Foreskin keratinocyte (primary cell): ENCODE measurements at places on chromosomes 11 and 22.
A peak's percentile ranks its signal among the peaks of the same experiment; 100 is the strongest.

DNA sequence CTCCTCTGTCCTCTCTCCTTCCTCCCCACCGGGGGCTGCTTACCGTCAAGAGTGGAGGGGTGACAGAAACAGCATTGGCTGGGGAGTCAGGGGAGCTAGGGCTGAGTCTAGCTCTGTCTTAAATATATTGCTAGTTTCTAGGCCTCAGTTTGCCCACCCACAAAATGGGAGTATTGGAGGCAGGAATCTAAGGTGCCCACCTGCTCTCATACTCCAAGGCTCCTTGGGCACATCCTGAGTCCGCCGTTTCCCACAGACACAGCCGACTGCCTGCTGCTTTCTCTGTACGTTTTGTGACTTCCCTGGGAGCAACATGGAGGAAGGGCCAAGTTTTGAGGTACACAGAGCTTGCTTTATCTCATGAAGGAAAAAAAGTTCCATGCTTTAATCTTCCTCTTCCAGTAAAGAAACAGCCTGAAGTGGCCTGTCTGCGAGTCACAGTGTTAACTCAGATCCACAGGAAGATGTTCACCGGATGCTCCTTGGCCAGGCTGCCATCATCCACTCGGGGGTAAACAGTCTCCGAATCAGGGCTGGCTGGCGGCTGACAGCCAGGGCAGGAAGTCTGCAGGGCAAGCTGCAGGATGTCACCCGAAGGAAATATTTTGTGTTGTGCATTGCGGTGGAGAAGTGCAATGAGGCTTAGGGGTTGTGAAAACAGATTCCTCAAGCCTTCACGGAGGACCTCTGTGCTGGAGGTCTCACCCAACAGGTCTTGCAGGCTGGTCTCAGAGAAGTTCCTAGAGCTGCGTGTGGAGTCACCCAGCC, 11.0 kb upstream of the CERK start:
- no peak for DNase-seq

DNA sequence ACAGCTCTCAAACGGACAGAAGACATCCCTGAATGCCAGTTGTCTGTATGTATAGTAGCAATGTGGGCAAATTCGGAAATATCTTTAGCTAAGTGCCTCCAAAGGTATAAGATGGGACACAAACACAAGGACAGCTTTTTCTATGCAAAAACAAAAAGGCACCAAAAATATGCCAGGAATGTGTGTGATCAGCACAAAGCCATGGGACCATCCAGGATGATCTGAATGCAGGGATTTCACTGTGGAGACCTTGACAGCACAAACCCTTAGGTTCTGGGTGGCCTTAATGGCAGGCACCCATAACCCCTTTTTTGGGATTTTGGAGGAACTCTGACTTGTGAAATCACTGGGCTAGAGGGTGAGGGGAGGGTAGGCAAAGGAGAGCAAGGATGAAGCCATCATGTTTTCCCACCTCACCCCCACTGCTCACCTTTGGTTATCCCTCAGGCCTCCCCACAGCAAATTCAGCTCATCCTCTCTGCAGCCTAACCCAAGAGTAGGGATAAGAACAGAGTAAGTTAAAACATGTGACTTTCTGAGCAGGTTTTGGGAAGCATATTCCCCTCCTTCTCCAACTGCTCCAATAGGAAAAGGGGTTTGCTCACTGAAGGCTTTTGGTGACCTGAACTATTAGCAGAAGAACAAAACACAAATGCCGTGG, 154.6 kb downstream of the SNX19 start:
- no peak for DNase-seq

GRCh38 chr22:27181537-27181936, 524.1 kb downstream of the MIAT start:
- no peak for DNase-seq

- no peak for DNase-seq
These were observed 4.4 kb downstream of the TSG101 start for GRCh38 chr11:18522388-18522787.

DNA sequence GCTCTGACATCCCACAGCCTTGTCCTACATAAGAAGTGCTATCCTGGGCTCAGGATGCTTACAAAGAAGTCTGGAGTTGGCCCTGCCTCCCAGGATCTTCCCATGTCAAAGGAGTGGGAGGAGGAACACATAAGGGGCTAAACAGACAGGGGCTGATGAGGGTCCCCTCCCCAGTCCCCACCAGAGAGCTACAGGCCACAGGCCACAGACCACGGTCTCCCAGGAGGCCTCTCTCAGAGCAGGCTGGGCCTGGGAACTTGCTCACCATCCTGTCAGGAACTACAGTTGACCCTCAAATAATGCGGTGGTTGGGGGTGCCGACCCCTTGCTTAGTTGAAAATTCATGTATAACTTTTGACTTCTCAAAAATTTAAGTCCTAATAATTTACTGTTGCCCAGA, 315.5 kb downstream of the NTM start:
- DNase-seq = no peak

DNA sequence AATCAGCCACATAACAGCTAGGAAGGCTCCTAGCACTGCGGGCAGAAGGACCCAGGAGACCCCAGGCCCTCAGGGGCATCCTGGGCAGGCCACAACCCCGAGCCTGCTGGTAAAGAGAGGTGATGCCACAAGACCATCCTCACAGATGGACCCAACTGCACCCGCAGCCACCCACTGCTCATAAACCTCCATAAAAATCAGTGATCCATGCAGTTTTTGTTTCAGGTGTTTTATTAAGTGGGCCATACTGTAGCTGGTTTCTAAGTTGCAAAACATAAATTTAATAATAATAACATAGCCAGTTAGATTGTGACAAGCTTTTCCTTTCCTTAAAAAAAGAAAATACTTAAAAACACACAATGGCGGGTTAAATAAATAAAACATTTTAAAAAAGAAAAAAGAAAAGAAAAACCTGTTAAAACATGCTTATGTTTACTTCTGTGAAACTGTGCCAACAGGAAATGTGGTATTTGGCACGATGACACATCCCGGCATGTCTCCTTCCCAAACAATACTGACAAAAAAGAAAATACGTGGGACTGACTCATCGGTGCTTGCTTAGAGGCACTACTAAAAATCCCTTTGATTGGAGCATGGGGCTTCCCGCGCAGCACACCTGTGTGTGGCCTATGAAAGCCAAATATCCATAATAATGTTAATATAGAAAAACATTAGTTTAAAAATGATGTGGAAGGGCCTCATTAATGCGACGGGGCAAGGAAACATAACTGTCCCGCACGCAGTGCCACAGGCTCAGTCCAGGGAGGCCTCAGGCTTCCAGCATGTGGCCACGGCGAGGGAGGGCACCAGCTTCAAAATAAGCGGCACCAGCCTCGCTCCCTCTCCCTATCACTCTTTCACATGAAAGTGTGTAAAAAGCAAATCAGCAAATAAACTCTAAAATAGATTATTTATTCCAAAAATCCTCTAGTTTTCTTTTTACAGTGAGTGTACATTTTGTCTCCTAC, 47.5 kb upstream of the SCUBE2 start:
- DNase-seq = peak; percentile 96

- DNase-seq = no peak
These were observed 14.2 kb upstream of the APOA1 start for GRCh38 chr11:116851626-116852025.

DNA sequence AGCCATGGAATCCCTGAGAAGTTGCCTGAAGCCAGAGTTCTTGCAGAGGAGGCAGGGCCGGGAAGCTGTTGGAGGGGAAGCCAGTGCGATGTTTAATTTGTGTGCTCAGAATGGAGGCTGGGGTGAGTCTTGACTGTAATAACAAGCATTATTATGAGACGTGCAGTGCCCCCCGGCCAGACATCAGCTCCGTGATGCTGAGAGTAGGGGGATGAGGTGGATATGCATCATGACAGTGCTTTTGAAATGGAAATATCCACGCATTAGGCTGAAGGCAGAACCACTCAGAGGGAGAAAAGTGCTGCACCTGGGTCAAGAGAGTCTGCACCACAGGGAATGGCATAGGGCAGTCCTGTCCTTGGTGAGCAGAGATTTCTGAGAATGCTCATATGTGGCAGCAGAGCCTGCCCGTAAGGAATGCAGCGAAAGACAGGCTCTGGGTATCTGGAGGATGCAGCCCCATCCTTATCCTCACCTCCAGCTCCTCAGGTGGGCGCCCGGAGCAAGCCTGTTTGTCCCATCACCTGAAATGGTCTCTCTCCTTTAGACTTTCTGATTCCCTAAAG, 37.6 kb upstream of the SEZ6L start:
- DNase-seq = no peak

GRCh38 chr11:23569134-23569533, 708.9 kb upstream of the CCDC179 start:
- no peak for DNase-seq

DNA sequence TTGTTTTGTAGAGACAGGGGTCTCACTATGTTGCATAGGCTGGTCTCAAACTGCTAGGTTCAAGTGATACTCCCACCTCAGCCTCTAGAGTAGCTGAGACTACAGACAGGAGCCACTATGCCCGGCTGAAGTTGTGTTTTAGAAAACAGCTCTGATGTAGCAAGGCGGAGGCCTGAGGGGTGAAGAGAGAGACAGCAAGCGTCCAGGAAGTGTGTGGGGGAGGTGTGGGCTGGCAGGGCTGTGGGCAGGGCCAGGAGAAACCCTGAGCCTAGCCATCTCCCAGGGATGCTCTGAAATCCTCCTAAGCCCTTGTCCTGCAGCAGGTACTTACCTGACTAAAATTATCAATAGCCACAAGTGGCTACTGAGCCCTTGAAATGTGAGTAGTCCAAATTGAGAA, 16.1 kb upstream of the RPS3 start:
- DNase-seq = no peak

- DNase-seq = no peak
These were observed 4.0 kb downstream of the VWCE start for GRCh38 chr11:61290905-61291690.

GRCh38 chr11:75072582-75072981, 24.1 kb downstream of the OR2AT4 start:
- DNase-seq = no peak

GRCh38 chr11:126410649-126411048, 55.2 kb downstream of the ST3GAL4 start:
- DNase-seq = no peak

- DNase-seq = peak; percentile 38
These were observed 34.6 kb downstream of the ZNRF3 start for GRCh38 chr22:28917747-28918549.

DNA sequence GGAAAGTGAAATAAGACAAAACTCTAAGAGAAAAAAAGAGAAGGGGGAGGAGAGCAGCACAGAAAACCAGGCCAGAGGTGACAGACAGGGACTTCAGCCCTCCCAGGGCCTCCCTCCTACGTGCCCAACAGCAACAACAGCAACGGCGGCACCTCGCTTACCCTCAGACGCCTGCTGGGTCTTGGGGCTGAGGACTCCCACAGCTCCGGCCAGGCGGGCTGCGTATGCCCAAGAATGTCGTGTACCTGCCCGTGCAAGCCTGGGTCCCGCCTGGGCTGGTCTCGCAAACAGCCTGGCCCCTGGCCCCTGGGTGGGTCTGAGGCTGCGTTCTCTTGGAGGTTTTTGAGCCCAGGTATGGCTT, 30.5 kb downstream of the ARAP1 start:
- DNase-seq = no peak

DNA sequence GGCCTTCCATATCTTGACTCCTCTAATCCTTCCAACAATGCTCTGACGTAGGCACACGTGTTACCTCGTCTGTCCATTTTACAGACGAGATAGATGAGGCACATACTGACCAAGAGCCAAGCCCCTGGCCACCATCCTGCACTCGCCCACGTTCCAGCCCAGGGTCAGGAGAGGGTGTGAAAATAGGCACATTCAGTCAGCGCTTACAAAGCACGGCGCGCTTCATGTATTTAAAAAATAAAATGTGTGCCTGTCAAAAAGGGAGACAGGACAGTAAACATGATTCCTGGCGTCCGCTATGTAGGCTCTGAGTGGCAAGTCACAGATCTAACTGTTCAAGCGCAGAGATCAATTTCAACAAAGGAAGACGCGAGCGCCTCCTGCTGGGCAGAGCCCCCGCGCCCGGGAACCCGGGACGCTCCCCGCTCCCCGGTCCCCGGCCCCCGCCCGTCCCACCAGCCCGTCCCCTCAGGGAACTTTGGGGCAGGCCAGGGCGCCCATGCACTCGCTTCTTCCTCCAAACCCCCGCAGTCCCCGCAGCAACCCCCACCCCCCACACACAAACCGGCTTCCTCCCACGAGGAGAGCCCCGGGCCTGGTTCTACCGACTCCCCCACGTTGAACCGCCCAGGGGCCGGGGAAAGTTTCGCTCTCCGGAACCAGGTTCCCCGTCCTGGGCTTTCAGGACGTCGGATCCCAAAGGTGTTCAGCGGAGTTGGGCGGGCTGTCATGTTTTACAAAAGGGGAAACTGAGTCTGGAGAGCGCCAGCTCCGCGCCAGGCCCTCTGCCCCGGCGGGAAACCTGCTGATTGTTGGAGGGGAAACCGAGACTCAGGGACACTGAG, 10.4 kb upstream of the C1QTNF6 start:
- DNase-seq = peak; percentile 82

GRCh38 chr11:296171-297050, 2.9 kb downstream of the IFITM5 start:
- DNase-seq = no peak

DNA sequence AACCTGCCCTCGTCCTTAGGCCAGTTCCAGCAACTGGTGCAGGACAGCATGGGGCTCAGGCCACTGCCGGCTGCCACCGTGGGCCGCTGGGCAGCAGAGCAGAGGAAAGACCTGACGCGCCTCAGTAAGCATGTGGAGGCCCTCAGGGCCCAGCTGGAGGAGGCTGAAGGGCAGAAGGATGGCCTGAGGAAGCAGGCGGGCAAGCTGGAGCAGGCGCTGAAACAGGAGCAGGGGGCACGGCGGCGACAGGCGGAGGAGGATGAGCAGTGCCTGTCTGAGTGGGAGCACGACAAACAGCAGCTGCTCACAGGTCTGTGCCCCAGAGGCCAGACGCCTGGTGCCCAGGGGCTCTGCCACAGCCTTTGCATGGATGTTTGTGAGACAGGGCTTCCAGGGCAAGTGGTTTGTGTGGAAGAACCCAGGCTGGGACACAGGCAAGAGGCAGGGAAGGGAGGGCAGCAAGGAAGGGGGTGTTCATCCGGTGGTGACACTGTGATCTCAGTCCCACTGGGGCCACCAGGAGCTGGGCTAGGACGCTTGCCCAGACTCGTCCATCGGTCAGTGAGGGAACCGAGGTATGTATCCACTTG, 13.9 kb downstream of the CCDC157 start:
- DNase-seq = no peak

DNA sequence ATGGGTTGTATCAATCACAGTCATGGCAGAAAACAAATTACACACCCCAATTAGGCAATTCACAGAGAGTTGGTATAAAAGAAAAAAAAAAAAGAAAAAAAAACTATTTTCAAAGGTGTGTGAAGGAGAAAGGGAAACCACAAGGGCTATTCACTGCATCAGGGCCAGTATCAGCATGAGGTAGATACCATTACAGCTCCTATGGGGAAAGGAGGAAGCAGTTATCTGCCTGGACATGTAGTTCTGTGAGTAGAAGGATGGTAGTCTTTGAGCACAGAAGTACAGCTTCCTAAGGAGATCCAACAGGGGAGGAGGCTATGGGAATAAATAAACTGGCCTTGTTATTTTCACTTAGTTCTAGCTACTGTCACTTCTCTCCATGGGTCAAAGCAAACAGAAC, 746.1 kb downstream of the LUZP2 start:
- peak; percentile 88 for DNase-seq

GRCh38 chr22:29039148-29039547, 22.5 kb downstream of the C22orf31 start:
- DNase-seq = no peak

GRCh38 chr11:2770096-2770751, 70.4 kb upstream of the KCNQ1OT1 start:
- DNase-seq = no peak
